Omental fat pad (tissue), 4 donors: ENCODE measurements at places on chromosomes 5 and 9. TPM values are rescaled to one million over a fixed set of nuclear protein-coding genes. Genes with fewer than 3 reads are reported as not detected.

The FST gene
- total RNA-seq, result 2.1 TPM

The IL31RA gene
- total RNA-seq, result not detected

The SPINK5 gene
- total RNA-seq, result 0.31 TPM

The WDR38 gene
- total RNA-seq, result not detected

The SLC6A19 gene
- total RNA-seq, result not detected

The ACTBL2 gene
- 0.12 TPM for total RNA-seq

The KLHL3 gene
- 1.8 TPM for total RNA-seq

The IL5 gene
- not detected for total RNA-seq

The GRK6 gene
- 22.3 TPM for total RNA-seq

The PCDHB13 gene
- total RNA-seq, result 7.7 TPM

The STPG3 gene
- total RNA-seq, result not detected
